ENCODE measurements at places on chromosomes 7 and 10.

- no peak for DNase-seq
These were observed 748.4 kb downstream of the LRMDA start for GRCh38 chr10:76179806-76180205.

- no peak for DNase-seq
These were observed 164.7 kb downstream of the PRKG1 start for GRCh38 chr10:51239006-51239405.

DNA sequence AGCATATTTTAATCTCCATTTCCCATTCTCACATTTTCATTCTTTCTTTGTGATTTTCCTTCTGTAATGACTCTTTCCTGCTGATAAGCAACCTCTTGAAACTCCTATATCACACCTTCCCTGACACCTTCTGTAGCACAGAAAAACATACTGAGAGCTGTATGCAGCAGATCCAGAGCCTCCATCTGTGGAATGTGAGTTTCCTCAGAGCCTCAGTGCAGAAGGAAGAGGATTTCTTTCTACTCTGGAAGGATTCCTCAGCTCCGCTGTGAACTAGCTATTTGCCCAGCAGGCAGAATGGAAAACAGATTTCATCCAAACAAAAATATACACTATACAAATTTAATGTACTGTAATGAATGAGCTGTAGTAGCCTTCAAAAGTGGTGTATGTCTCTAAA is 841.3 kb upstream of the ZWINT start:
- DNase-seq = no peak

- DNase-seq = no peak
These were observed 59.7 kb upstream of the TMEM72 start for GRCh38 chr10:44851413-44851812.

- DNase-seq = no peak
These were observed 44.8 kb downstream of the PDGFA start for GRCh38 chr7:474605-475424.

DNA sequence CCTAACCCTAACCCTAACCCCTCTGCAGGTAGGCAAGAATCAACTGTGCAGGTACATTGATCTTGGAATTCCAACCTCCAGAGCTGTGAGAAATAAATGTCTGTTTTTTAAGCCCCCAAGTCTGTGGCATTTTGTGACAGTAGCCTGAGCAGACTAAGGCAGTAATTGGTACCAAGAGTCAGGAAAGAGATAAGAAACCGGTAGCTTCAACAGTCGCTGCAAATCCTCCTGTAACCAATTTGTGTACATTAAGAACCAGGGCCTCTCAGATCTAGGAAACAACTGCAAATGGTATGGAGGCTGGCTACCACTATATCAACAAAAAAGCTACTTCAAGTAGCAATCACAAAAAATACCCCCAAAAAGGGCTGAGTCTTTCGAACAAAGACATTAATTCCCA is 67.3 kb downstream of the DOCK4 start:
- no peak for DNase-seq

GRCh38 chr7:22110881-22111280 is 165.2 kb upstream of the CDCA7L start:
- no peak for DNase-seq

DNA sequence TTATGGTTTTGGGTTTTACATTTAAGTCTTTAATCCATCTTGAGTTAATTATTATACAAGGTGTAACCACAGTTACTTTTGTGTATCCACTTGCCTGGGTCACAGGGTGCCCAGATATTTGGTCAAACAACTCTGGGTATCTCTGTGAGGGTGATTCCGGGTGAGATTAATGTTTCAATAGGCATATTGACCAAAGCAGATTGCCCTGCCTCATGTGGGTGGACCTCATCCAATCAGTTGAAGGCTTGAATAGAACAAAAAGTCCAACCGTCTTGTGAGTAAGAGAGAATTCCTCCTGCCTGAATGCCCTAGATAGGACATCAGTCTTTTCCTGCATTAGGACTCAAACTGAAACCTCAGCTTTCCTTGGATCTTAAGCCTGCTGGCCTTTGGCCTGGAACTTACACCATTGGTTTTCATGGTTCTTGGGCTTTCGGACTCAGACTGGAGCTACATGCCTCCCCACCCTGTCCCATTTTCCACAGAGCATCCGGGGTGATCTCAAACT is 68.9 kb upstream of the ST8SIA6 start:
- no peak for DNase-seq

GRCh38 chr10:60123668-60124067 is 217.3 kb upstream of the CCDC6 start:
- DNase-seq = peak; percentile 57

DNA sequence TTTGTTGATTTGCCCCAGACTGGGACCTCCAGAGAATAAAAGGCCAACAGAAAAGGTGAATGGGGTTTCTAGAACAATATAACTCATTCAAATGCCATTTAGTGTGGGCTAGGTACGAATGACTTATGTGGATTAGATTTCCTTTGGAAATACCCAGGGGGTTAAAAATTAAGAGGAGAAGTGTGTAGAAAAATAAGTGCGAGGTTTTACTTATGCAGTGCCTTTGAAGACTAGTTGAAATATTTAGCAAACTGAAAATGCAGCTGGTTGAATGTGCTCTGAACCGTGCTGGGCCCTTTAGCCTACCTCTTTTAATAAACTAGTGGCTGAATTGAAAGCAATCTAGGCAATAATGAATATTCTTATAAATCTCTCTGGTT is 180.6 kb downstream of the LRMDA start:
- DNase-seq = no peak

GRCh38 chr7:85600395-85600794 is 413.5 kb upstream of the SEMA3D start:
- no peak for DNase-seq

GRCh38 chr7:131040467-131040932 is 287.2 kb upstream of the MKLN1 start:
- peak; percentile 82 for DNase-seq

GRCh38 chr10:86339226-86339865 is 27.2 kb downstream of the GRID1 start:
- no peak for DNase-seq

DNA sequence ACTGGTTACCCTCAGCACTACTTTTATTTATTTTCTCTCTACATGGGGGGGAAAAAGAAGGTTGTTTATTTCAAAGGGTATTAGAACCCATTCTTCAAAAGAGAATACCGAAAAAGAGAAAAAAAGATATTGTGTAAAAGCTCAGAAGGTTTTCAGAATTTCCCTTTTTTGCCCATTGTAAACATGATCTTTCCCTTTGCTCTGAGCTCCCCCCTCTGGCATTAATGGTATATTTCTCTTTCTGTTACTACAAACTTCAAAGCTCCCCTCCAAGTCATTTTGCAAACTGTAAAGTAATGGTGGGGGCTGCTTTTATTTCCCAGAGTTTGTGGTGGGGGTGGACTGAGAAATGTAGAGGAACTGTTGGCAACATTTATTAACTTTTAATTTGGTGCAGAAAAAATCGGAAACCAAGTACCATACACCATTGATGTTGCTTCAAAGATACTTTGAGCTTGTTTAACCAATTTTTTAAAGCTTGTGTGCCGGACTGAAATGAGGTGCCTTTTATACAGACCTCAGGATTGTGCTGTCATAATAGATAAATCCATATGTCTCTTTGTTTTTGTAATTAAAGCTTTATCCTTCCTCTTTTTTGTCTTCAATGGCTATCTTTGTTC is 181.5 kb downstream of the EXOC4 start:
- DNase-seq = peak; percentile 47

DNA sequence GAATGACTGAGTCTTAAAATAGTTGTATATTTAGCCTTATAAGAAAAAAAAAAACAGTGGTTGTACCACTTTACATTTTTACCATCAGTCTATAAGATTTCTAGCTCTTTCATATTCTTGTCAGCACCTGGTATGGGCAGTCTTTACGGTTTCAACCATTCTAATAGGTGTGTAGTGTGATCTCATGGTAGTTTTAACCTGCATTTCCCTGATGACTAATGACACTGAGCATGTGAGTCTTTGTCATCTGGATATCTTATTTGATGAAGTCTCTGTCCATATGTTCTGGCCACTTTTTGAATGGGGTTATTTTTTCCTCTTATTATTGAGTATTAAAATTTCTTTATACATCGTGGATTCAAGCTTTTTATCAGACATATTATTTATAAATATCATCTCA is 365.3 kb upstream of the IGFBP3 start:
- no peak for DNase-seq

DNA sequence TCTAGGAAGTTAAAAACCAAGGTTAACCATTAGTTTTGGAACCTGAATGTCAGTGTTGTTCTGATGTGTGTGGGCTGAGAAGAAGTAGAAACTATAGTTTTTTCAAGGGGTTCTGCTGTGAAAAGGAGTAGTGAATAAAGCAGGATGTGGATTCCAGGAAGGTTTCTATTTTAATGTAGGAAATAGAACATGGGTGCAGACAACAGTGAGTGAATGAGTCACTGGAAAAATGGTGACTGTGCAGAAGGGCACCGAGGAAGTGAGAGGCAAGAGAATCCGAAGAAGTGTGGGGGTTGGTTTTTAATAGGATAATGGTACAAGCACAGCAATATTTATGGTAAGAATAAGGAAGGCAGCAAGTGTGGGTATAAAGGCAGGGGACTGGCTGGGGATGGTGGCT is 120.4 kb downstream of the ARHGAP21 start:
- peak; percentile 71 for DNase-seq

- peak; percentile 89 for DNase-seq
These were observed 20.5 kb upstream of the COL1A2 start for GRCh38 chr7:94374231-94374630.

DNA sequence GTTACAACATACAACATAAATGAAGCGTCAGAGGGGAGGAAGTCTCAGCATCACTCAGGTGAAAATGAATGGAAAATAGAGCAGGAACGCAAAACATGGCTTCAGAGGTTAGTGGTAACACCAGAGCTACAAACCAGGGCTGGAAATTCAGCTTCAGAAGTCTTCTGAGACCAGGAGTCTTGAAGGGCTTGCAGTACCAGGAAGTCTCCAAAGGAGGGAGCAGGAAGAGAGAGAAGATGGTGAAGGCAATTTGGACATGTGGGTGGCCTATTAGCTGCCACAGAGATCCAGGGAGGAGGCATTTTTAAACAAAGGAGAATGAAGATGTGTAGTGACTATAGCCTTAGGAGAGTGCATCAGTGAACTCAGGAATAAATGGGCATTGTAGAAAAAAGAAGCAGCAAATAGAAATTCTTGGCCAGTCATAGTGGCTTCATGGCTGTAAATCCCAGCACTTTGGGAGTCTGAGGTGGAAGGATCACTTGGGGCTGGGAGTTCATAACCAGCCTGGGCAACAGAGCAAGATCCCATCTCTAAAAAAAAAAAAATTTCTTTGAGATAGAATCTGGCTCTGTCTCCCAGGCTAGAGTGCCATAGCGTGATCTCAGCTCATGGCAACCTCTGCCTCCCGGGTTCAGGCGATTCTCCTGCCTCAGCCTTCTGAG is 9.3 kb upstream of the TET1 start:
- DNase-seq = peak; percentile 87

DNA sequence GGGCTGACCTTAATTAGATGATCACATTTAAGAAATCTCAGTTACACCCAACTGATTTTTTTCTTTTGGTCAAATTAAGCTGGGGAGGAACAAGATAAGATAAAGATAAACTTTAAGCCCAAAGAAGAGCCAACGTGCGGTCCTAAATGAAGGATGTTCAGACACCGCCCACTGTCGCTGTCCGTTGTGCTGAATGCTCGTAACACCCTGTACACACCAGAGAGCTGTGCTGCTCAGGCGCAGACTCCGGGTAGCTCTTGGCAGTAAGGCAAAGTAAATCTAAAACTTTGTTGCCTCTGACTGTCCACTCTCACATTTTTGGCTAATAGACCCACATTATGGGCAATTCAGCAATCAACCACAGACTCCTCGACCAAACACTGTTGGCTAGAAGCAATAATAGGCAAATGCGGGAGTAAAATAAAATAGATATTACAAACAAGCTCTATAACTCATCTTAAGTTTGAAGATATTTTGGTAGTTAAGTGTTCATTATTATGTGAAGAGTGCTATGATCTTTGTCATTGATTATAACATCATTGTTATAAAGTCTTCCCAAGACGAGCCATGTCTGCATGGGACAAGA is 57.1 kb downstream of the PLPP4 start:
- DNase-seq = peak; percentile 30

DNA sequence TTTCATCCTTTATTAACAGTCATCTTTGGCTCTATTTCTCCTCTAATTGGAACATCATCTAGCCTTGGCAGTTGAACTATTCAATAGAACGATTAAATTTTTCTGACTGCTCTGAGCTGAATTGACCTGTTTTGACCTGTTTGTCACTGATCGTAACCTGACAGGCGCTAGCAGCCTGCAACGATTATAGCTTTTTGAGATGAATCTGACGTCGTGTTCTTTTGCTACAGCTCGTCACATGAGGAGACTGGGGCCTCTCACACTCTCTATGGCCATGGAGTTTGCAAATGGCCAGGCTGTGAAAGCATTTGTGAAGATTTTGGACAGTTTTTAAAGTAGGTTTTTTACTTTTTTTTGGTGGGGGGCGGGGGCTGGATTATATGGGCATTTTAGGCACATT is 229.8 kb downstream of the FOXP2 start:
- no peak for DNase-seq

DNA sequence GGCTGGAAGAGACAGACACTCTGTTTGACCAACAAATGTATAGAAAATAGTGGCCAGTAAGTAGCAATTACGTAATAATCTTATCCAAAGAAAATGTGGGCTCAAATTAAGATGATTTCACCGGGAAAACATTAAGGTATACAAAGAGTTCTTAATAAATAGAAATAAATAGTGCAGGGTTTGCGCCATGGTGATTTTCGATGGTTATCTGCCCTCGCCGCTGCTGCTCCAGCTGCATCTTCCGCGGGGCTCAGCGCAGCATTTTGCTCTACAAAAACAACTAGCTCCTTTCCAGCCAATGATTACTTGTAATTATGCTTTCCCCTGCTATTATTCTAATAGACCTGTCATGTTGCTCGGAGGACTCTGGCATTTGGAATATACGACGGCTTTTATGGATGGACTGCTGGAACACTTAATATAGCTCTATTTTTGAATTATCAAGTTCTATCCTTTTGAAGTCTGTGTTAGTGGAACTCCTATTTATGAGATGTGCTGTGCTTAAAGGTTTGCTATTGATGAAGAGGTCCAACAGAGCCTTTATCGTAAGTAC is 103.8 kb downstream of the BUB3 start:
- DNase-seq = no peak

DNA sequence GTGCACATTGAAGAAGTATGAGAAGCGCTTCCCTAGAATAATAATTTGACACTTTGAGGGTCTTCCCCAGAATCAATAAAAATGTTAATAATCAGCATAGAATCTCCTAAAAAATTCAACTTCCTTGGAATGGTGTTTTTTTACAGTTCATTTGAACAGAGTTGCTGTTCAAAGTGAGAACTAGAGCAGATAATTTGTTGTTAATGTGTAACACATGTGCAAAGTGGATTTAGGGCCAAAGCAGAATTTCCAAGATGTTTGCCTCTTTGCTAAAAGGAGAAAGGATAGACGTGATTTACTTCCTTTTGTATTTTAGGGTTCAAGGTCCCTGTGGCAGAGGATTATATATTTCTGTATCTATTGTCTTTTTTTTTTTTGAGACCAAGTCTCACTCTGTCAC is 73.8 kb downstream of the ZNF277 start:
- no peak for DNase-seq
